ENCODE measurements at places on chromosomes 3 and 15. TPM values are rescaled to one million over a fixed set of nuclear protein-coding genes. Genes with fewer than 3 reads are reported as not detected.

The GABRB3 gene
- total RNA-seq, result not detected

The GPR27 gene
- 6.3 TPM for total RNA-seq

The C3orf52 gene
- 10.4 TPM for total RNA-seq

The CLRN1 gene
- total RNA-seq, result not detected

The OXTR gene
- total RNA-seq, result 0.63 TPM

The IL5RA gene
- total RNA-seq, result not detected

The LIPH gene
- 0.07 TPM for total RNA-seq

The MESP2 gene
- not detected for total RNA-seq

The CDHR4 gene
- 0.44 TPM for total RNA-seq

The RARB gene
- total RNA-seq, result not detected

The KCNAB1 gene
- total RNA-seq, result 0.44 TPM

The MUSTN1 gene
- total RNA-seq, result not detected

The SLC15A2 gene
- 0.79 TPM for total RNA-seq

The KY gene
- total RNA-seq, result not detected

The WNT5A gene
- total RNA-seq, result 14.5 TPM

The DGKG gene
- not detected for total RNA-seq

The SLC28A2 gene
- not detected for total RNA-seq

The TMEM44 gene
- total RNA-seq, result 13.2 TPM

The GOLGA8Q gene
- 2.0 TPM for total RNA-seq

The RETNLB gene
- total RNA-seq, result not detected

The STXBP5L gene
- not detected for total RNA-seq

The SPINT1 gene
- total RNA-seq, result 57.9 TPM

The SNUPN gene
- 23.9 TPM for total RNA-seq

The PP2D1 gene
- not detected for total RNA-seq

The FEM1B gene
- total RNA-seq, result 50.7 TPM

The ITIH1 gene
- not detected for total RNA-seq

The DUOXA2 gene
- not detected for total RNA-seq

The LCMT2 gene
- 9.8 TPM for total RNA-seq

The TLR9 gene
- total RNA-seq, result not detected

The TRAT1 gene
- total RNA-seq, result not detected

The CIB2 gene
- total RNA-seq, result 0.30 TPM

The SLC51B gene
- not detected for total RNA-seq

The PRR20G gene
- total RNA-seq, result not detected

The ROPN1 gene
- not detected for total RNA-seq

All from MCF 10A (cell line).